Inflammatory macrophage treated with lipopolysaccharide for 1 hour (primary cell): ENCODE measurements at places on chromosomes 7 and 10.

DNA sequence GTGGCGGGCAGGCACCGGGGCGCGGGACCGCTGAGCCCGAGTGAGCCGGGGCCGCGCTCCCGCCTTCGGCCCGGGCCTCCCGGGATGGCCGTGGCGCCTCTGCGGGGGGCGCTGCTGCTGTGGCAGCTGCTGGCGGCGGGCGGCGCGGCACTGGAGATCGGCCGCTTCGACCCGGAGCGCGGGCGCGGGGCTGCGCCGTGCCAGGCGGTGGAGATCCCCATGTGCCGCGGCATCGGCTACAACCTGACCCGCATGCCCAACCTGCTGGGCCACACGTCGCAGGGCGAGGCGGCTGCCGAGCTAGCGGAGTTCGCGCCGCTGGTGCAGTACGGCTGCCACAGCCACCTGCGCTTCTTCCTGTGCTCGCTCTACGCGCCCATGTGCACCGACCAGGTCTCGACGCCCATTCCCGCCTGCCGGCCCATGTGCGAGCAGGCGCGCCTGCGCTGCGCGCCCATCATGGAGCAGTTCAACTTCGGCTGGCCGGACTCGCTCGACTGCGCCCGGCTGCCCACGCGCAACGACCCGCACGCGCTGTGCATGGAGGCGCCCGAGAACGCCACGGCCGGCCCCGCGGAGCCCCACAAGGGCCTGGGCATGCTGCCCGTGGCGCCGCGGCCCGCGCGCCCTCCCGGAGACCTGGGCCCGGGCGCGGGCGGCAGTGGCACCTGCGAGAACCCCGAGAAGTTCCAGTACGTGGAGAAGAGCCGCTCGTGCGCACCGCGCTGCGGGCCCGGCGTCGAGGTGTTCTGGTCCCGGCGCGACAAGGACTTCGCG, 534 bp downstream of the FZD9 start:
- DNase-seq = no peak

- DNase-seq = no peak
Observed at GRCh38 chr10:78335371-78335690, 301.7 kb downstream of the RPS24 start.

DNA sequence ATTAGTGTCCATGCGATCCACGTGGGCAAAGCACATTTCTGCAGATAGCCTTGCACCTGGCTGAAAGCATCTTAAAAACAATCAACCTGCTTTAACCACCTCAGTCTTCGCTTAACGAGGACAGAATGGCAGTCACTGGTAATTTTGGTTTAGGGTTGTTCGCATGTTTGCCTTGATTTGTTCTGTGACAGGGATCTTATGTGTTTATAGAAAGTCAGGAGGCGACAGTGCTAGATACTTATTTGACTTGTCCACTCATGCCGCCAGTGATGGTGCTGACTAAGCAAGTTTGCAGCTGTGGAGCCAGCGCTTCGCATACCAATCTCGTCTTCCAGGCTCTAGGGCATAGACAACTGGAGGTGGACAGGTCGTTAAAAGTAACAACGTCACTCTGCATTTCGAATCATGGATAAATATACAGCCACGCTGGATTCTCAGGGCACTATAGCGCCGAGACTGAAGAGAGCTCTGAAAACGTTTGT, 1.2 kb upstream of the TMEM243 start:
- no peak for DNase-seq

DNA sequence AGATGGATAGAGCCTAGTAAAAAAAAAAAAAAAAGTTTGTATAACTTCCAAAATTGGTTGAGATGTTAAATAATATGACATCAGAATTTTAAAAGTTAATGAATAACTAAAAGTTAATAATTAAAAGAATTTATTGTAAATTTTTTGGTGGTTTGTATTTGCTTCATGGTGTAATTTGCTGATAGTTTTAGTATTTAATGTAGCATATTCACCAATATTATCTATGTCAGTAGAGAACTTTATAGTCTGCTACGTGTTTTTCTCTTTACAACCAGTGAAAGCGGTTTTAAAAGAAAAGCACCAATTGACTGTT, 51.8 kb upstream of the STEAP4 start:
- DNase-seq = no peak

- DNase-seq = no peak
Observed at GRCh38 chr10:75926763-75927162, 495.3 kb downstream of the LRMDA start.

- no peak for DNase-seq
Observed at GRCh38 chr10:24762161-24762924, 38.7 kb upstream of the ARHGAP21 start.

DNA sequence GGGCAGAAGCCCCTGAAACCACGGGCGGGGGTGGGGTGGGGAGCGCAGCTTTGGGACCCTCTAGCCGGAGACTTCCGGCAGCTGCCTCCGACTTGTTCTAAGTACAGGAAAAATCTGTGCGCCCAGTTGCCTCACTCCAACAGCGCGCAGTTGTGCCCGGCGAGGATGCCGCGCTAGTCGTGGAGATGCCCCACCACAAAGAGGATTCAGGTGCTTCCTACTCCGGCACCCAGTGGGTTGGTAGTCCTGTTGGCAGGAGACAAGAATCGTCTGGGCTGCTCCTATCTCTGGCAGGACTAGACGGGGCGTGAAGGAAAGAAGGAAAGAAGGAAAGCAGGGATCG, 465 bp upstream of the NPY start:
- DNase-seq = no peak

DNA sequence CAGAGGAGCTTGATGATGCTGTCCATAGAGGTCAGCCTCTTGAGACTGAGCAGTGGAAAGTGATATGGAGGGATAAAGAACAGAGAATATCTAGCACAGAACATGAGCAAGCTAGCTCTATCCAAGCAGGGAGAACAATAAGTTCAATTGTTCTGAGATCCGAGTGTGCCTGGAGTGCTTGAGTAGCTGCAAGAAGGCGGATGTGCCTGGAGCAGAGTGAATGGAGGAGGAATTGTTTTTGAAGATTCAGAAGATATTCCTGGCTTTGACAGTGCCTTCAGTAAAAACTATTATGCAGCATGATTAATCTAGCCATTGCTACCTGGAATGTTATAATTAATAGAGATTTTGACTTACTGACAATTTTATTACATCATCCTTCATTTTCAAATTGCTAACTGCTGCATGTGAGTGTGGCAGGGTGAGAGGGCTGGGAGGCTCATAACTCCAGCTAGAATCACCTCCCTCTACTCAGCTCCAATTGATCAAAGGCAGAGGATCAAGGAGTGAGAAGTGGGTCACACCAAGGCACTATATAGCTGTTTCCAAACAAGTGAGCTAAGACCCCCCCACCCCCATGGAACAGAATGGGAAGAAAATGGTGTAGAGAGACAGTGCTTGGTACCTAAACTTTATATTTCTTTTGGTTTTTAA, 302.8 kb downstream of the ADRA2A start:
- DNase-seq = no peak

DNA sequence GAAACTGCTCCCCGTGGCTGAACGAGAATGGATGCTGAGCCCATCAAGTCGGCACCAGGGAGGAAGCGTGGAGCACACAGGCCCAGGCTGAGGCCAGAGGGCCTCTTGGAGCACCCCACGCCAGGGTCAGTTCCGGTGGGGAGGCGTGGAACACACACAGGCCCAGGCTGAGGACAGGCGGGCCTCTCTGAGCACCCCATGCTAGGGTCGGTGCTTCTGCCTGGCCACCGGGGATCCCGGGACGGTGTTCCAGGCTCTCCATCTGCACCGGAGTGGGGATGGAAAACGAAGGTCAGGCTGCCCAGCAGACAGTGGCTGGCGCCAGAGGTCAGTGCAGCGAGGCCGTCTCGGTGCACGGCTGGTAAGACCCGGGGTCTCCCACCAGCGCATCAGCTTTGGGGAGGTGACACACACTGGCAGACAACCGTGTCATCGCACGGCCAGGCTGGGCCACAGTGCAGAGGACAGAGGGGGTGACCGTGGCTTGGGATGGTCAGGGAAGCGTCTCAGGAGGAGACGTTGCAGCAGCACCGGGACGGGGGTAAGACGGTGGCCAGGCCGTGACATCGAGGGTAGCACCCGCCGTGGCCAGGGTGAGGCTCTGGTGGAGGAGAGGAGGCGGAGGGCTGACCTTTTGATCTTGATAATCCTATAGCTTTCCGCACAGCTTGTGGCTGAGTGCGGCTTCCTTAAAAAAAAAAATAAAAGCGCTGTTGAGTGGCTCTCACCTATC, 203.9 kb downstream of the ELFN1 start:
- no peak for DNase-seq

DNA sequence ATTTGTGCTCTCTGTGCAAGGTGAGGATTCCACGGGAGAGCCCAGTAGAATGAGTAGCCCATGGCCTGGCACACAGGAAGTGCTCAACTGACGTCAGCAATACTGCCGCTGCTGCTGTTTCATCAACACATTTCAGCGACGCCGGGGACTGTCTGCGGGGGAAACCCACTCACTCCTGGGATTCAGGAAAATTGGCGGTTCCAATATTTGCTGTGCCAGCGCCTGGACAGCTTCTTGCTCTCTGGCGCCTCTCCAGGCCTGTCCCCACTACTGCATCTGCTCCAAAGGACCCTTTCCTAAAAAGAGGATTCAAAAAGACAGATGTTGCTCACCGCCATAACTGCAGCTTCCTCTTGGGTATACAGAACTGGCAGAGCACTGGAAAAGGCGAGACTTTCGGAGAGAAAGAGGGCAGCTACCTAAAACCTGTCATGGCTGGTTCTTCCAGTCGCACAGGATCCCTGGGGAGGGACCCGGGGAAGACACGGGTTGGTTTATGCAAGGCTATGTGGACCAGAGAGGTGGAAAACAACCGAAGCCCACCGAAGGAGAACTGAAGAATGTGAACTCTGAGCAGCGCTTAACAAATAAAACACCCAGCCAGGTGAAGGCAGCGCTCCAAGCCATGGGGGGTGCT, 39.7 kb upstream of the ENO4 start:
- DNase-seq = peak; percentile 15

DNA sequence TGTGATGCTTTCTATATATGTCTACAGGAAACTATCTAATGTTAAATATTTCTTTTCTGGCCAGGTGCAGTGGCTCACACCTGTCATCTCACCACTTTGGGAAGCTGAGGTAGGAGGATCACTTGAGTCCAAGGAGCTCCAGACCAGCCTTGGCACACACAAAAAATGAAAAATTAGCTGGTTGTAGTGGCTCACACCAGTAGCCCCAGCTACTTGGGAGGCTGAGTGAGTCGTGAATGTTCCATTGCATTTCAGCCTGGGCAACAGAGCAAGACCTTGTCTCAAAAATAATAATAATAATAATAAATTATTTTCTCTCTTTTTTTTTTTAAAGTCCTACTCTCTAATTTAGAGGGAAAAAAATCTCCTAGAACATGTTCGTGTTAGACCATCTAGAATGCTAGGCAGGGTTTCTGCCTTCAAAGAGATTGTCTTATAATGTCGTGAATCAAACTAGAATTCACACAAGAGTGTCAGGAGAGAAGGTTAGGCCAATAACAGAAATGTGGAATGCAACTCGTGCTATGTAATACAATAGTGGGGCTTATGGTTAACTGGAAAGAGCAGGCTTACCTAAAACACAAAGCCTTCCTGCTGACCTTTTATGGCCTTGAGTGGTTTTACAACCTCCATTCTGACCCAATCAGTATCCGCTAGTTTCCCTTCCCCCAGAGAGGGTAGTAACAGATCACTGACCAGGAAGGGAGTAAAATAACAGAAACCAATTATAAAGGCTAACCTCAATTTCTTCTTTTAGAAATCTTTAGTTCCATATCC, 46.3 kb downstream of the MYOF start:
- peak; percentile 89 for DNase-seq

- DNase-seq = no peak
Observed at GRCh38 chr10:1085258-1085657, 29.1 kb downstream of the WDR37 start.

DNA sequence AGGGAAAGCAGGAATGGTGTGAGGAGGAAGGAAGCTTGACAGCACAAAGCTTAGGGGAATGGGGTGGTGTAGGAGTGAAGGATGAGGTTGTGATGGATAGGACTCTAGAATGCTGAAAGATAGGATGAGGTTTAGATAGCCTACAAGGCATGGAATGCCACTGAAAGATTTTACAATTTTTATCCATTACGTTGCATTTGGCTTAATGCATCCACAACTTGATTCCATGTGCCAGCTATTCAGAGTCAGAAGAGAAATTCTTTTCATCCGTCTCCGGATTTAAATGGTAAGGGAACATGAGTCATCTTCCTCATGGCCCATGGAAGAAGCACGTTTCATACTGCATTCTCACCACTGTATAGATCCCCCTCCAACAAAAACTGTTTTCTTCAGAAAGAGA, 212.4 kb upstream of the BMPER start:
- no peak for DNase-seq

DNA sequence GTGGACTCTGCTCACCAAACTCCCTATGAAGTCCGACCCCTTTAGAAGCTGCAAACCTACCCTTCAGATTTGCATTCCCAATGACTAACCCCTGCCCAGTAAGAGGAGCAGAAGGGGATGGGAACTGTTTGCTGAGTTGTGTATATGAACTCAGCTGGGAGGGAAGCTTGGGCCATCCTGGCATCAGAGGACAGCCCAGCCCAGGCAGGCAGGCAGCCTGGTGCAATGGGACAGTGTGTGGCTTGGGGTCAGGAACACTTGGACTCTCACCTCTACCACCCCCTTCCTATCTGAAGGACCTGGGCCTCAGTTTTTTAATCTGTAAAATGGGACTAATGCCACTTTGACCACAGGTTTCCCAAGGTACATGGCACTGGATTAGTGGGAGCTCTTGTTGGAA, 147.4 kb upstream of the GPR26 start:
- DNase-seq = no peak

GRCh38 chr7:2873146-2873545, 29.0 kb upstream of the GNA12 start:
- no peak for DNase-seq

- no peak for DNase-seq
Observed at GRCh38 chr10:22681783-22682183, 32.6 kb downstream of the PIP4K2A start.

- peak; percentile 65 for DNase-seq
Observed at GRCh38 chr7:132390705-132391104, 185.6 kb downstream of the PLXNA4 start.

DNA sequence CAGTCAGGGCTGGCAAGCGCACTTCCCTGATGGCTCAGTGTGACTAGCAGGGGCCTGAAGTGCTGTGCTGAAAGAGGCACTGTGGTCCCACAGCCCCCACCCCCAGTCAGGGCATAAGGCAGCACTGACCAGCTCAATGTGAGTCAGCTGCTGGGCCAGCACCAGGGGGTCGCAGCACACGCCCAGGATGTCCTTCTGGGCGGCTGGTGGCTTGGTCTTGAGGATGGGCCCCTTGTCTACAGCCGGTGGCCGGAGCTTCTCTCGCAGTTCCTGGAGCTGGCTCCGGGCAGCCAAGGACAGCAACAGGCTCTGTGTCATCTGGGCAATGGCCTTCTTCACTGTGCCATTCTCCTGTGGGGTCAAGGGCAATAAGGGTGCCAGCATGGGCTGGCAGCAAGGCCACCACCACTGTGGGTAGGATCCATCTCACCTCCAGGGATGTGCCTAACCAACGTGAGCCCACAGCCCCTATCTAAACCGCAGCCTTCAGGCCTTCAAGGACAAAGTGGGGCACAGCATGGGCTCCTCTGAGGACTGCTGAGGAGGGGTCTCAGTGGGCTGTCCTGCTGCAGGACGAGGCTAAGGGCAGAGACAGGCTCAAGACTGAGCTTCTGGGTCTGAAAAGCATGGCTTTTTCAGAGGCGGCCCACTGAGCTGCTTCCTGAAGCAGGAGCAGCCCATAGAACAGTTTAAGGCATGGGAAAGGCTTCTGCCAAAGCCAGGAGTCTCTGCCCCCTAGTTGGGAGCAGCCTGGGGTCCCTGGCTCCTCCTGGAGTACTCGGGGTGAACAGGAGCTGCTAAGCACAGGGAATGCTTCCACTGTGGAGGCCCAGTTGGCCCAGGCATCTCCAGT, 62.5 kb downstream of the CSGALNACT2 start:
- DNase-seq = no peak
